ENCODE measurements at places on chromosomes 4 and X.

DNA sequence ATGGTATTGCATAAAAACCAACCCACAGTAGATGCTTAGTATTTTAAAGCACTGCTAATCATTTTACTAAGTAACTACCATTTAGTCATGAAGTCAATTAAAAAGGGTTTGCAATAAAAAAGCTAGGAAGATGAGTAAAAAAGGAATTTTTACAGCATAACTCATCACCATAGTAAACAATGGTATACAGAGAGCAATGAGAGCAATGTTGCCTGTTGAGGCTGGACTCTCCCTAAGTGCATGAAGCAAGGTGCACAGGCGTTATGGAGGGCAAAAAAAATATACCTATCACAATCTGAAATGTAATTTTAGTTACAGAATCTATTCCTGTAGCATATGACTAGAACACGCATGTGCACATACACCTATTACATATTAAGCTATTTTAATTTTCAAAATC lies 129.6 kb upstream of the BMP3 start:
- DNase-seq, result no peak

DNA sequence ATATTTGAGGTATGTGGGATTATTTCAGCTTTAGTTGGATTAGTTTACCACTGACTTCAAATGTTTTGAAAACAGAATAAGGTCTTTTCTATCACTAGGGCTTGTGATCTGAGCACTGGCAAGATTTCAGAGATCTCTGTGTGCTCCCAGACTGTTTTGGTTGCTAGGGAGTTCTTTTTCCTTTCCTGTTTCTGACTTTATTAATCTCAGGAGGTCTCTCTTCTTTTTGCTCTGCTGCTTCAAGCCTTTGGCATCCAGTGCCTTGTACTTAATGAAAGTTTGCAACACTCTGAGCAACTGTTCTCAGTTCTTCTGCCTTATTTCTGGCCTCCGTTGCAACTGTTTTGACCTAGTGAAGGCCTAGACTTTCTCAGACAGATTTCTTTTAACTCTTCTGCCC lies 32.1 kb upstream of the PAQR3 start:
- DNase-seq, result no peak

DNA sequence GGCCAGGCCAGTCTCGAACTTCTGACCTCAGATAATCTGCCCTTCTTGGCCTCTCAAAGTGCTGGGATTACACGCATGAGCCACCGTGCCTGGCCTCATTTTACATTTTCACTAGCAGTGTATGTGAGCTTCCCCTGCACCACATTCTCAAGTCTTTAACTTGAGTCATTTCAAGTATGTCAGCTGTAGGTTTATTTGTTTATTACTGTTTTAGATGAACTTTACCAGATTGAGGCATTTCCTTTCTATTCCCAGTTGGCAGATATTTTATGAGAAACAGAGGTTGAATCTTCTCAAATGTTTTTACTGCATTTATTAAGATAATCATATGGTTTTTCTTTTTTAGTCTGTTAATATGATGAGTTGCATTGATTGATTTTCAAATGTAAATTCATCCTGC lies 114.6 kb upstream of the SH3RF1 start:
- no peak for DNase-seq

DNA sequence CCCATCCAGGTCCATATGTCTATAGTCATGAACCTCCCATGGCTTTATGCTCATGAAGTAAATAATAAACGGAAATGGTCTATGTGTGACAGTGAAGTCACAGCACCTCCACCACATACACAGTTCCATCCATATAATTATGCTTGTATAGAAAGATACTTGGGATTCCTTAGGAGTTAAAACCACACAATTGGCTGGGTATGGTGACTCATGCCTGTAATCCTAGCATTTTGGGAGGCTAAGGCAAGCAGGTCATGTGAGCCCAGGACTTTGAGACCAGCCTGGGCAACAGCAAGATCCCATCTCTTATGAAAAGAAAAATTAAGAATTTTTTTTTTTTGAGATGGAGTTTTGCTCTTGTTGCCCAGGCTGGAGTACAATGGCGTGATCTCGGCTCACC lies 55.6 kb upstream of the RBM47 start:
- DNase-seq, result no peak

DNA sequence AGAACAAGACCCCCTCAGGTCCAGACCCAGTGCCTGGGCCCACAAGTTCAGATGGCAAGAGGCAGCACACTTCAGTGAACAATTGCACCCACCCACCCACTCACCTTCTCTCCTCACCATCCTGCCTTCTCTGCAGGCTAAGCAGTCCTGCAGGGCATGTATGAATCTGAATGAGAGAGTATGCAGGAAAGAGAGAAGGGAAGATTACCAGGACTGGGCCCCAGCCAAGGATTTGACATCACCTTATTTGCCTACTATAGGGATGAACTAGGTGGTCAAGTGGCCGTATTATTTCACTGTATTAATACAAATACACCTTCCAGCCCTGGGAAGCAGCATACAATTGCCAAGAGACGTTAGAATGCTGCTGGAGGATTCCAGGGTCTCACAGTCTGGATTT lies 2.1 kb upstream of the ZNF141 start:
- no peak for DNase-seq

All from stimulated activated CD4-positive, alpha-beta T cell treated with anti-CD3 and anti-CD28 coated beads, Interleukin-1b, Interleukin-23, amount 100 ng/mL, for 24 hours (primary cell).